RPMI7951 (cell line): ENCODE measurements at places on chromosomes 1 and 21.

DNA sequence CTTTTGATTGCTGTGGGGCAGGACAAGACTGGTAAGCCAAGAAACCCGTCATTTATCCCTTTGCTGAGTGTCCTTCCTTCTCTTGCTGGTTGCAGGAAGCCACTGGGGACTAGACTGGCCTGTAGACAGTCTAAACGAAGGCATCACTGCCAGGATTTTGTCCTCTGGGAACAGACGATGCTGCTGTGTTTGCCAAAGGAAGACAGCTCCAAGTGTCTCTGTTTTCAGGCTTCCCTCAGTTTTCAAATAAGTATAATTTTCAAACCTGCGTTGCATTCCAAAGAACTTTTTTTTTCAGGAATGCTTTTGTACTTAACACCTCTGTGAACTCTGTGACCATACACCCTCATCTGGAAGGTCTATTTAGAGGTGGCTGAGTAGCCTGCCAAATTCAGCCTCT, 269.4 kb downstream of the HLX start:
- no peak for DNase-seq

- no peak for DNase-seq
These were observed 15.3 kb downstream of the LURAP1 start for GRCh38 chr1:46218443-46218842.

DNA sequence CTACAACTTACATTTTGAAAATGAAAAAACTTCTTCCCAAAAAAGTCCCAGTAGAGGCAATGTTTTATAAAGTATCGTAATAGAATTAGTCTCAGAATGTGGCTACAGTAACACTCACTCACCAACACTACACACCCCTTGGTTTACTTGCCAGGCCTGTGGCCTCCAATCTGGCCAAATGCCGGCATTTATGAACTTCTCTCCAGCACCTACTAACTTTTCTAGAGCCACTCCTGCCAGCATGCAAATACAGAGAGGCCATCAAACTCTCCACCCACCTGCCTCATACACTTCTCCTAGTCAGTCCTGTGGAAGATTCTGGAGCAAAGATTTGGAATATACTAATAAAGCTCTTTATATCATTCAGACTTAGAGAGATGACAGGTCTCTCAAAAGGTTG, 32.3 kb downstream of the STPG1 start:
- no peak for DNase-seq

GRCh38 chr1:62144238-62144831, 50.3 kb upstream of the L1TD1 start:
- peak; percentile 53 for DNase-seq

DNA sequence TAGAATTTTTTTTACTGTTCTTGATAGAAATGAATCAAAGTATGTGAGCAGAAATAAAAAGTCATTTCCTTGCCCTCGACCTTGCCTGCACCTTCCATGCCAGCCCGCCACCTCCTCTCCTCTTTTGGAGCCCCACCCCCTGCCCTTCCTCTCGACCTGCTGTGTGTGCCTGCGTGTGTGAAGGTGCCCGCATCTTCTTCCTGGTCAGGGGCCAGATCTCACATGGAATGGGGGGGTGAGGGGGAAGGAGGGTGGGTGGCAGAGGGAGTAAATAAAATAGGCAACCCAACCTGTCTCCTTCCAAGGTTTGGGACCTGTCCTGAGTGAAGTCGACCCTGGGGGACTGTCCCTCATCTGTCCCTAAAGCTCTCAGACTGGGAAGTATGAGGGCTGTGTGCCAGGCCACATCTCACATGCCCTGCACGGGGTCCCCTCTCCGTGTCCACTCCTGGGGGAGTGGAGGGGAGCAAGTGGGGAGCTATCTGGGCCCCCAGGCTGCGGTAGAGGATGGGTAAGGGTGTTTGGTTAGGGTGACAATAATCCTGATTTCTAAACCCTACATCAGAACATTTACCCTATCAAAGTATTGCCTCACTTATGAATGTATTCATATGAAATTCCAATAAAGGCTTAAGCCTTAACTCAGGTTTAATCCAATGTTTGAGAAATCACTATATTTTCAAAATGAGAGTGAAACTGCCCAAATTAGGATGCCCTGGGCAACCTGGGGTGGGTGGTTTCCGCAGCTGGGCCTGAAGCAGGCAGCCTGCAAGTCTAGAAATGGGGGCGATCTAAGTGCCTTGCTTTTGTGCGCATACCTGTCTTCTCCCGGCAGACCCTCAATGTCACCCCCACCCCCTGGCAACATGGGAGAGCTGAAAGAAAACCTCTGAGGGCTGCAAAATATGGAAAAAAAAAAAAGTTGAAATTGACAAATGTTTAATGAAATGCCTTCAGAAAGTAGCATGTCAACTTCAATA, 15.4 kb downstream of the AMPD2 start:
- no peak for DNase-seq

DNA sequence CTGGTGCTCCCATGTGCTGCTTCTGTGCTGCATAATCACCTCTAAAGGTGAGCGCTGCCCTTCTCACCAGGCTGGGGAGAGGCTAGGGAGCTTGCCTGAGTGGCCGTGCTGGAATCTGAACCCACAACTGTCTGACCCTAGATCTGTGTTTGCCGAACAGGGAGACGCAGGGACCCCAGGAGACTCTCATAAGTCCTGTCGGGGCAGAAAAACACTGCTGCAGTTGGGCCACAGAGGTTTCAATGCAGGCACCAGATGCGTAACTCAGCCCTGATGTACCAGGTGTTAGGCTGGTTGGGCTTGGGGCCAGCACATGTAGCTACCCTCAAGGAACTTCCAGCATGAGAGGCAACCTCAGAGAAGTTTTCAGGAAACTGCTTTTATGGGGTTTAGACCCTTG, 49.5 kb upstream of the DMRTB1 start:
- DNase-seq, result peak; percentile 30

DNA sequence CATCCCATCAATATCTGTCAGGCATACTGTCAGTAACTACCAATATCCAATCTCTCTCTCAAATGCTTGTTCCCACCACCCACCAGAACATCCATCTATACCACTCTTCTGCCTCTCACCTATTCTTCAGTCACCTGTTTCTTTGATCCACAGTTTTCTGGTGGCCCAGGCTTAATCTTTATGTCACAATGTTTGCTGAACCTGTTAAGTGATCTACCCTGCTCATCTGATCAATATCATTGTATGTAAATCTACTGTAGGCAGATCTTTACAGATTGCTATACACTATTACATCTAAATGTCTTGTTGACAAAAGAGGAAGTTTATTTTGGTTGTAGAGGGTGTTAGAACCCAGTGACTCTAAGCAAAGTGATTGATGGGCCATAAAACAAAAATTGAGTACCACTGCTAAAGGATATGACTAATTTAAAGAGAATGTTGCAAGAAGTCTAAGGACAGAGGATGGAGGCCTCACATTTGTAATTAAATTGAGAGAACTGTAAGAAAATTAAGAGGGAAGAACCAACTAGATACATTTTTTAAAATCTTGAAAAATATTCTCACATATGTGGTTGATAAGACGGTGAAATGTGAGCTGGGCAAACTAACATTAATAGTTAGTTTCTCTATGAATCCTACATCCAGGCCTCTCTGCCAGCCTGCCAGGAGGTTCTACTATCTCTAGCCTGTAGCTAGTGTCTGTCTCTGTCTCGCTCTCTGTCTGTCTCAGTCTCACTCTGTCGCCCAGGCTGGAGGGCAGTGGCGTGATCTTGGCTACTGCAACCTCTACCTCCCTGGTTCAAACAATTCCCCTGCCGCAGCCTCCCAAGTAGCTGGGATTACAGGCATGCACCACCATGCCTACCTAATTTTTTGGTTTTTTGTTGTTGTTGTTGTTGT, 34.1 kb downstream of the EGLN1 start:
- peak; percentile 51 for DNase-seq

GRCh38 chr1:16119926-16120325, 35.9 kb downstream of the EPHA2 start:
- no peak for DNase-seq
